Stimulated activated CD8-positive, alpha-beta memory T cell treated with anti-CD3 and anti-CD28 coated beads, Interleukin-4, amount 100 ng/mL, for 1 hour (primary cell): ENCODE measurements at places on chromosomes 4 and X.

- no peak for DNase-seq
Measured at GRCh38 chr4:61431131-61431530, 231.0 kb downstream of the ADGRL3 start.

DNA sequence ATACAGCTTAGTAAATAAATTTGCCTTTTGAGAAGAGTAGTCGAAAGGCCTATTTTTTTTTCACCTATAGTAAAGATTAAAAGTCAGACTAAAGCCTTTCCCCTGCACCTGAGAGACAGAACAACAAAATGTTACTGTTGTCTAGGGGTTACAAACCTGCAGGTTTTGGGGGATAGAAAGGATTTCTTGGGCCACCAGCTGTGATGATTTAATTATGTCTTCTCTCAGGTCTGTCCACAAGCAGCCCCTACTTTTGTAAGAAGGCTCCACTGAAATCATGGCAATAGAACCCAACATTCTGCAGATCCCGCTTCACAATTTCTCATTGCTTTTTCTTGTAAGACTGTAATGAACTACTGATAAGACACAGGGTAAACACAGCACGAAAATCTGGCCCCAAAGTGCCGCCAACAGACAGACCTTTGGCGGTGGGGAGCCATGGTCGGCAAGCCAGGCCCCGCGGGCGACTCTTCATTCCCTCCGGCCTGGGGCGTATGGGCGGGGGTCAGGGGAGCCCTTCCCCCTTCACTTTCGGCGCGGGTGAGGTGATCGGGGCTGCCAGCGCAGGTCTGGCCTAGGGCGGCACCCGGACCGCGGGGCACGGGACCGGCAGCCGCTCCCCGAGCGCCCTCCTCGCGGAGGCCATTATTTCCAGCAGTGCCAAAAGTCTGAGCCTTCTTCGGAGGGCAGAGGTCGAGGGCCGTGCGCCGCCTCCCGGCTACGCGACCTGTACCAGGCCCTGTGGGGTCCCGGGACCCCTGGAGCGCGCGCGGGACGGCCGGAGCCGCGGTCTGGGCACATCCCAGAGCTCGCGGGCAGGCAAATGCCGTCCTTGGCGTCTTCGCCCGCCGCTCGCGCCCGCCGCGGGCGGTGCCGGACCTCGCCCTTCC is 812 bp upstream of the KDM6A start:
- no peak for DNase-seq

DNA sequence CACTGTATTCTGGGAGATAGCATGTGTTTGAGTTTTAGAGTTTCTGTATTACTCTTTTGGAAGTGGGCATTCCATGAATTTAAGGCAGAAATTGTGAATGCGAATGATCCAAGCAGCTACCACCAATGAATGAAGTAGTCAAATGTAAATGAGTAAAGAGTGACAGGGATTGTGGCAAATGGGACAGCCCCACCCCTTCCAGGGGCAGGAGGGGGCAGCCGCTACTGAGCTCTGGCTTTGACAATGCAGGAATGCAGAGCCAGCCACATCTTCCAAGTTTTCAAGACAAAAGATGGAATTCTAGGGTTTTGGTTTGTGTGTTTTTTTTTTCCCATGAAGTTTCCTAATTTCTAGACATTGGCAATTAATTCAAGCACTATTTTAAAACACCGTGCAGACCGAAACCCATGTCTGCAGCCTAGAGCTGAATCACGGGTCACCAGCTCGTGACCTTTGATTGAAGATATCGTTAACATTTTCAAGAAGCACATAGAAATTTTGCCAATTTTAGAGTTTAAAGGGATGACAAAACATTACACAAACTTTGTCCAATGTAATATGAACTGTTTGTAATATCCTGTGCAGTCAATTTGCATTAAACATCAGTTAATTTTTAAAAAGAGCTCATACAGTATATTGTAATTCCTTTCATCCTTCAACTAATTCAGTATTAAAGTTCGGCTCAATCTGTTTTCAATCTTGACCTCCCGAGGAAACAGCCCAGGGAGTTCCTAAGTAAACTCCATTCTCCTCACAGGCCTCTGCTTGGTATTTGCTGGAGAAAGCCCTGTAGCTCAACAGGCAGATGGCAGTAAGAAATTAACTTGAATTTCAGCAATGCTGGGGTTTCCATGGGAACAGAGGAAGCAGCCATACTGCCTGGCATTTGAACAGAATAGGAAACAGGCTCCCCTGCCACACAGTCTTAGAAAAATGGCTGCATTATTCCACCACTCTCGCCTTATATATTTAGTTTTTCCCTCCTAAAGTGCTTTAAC is 83.4 kb downstream of the UCHL1 start:
- no peak for DNase-seq

DNA sequence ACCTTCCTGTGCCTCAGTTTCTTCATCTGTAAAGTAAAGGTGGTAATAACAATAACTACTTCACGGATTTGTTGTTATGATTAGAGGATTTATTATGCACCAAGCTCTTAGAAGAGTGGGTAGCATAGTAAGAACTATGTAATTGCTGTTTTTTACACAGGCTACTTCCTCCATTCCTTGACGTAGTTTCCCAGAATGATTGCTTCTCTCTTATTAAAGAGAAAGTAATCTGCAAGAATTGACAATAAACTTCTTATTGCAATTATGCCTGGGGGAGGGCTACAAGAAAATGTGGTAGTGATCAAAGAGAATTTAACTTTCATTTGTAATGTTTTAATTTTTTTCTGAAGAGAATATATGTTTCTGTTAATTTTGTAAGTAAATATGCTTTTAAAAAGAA is 238.7 kb downstream of the GASK1B start:
- no peak for DNase-seq

DNA sequence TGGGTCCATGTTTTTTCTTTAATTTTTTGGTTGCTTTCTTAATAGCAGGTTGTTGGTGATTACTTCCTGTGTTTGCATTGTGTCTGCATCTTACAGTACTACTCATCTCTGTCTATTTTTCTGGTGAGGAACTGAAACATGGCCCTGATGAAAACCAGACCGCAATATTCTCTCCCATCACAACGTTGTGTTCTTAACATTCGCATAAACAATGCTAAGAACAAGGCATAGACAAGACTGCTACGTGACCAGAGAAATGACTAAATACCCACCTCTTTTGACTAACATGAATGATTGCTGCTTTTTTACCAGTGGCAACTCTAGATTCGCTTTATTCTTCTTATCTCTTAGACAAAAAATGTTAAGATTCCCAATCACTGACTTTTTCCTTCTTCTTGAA is 179.1 kb downstream of the GC start:
- DNase-seq = no peak

GRCh38 chrX:48156014-48156413 is 25.6 kb downstream of the SPACA5B start:
- no peak for DNase-seq

DNA sequence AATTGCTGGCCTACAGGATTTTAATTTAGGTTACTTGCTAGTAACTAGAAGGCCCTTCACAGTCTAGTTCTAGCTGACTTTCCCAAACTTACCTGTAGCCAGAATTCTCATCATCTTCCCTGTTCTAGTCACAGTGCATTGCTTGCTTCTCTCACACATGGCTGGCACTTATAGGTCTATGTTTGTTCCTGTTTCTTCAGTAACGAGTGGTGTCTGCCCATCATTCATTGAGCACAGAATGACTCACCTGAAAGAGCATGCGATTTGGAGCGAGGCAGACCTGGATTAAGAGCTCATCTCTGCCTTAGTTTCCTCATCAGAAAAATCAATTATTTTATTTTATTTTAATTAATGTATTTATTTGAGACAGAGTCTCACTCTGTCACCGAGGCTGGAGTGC is 201.7 kb upstream of the ANK2 start:
- DNase-seq = no peak

DNA sequence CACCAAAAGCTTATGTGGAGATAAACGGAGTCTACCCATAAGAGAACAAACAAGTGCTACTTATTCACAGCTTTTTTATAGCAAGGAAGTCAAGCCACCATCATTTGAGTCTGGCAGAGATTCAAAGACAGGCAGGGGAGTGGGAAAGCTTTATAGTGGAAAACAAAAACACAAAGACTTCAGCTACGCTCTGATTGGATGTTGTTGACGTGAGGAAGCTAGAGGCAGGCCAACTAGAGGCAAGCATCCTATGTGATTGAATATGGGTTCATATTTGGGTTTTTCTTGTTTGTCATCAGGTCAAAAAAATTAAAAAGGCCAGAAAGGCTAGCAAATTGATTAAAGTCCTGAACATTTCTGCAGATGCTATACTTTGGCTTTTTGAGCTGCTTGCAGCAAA is 719 bp upstream of the TCEAL4 start:
- no peak for DNase-seq

GRCh38 chrX:115462406-115462805 is 98.6 kb upstream of the PLS3 start:
- no peak for DNase-seq

- no peak for DNase-seq
Measured at GRCh38 chr4:178602833-178603232, 1160.6 kb upstream of the AGA start.

DNA sequence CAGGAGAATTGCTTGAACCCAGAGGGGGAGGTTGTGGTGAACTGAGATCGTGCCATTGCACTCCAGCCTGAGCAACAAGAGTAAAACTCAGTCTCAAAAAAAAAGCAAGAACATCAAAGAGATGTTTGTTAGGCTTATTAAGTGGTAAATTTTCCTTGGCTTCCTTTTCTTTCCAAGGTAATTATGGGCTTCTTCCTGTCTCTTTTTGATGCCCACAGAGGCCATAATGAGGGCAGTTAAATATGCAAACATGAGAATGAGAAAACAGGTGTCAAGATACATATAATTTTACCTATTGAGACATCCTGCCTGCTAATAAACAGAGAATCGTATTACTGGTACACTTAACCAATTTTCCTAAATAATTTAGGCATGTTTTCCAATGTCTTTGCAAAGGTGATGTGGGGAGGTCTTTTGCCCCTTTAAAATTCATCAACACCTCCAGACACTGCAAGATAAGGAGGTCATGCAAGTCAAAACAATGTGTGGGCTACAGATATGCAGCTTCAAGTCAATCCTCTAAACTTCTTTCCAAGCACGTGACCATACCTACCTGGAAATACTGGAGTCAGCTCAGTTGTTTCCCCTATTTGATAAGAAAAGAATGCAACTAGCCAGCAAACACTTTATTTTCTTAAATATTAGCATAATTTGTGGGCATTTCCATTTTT is 2.7 kb downstream of the SLC39A8 start:
- DNase-seq = no peak

- no peak for DNase-seq
Measured at GRCh38 chrX:65609237-65609636, 58.2 kb upstream of the MSN start.

- DNase-seq = no peak
Measured at GRCh38 chrX:45697591-45697990, 496.9 kb upstream of the DIPK2B start.

DNA sequence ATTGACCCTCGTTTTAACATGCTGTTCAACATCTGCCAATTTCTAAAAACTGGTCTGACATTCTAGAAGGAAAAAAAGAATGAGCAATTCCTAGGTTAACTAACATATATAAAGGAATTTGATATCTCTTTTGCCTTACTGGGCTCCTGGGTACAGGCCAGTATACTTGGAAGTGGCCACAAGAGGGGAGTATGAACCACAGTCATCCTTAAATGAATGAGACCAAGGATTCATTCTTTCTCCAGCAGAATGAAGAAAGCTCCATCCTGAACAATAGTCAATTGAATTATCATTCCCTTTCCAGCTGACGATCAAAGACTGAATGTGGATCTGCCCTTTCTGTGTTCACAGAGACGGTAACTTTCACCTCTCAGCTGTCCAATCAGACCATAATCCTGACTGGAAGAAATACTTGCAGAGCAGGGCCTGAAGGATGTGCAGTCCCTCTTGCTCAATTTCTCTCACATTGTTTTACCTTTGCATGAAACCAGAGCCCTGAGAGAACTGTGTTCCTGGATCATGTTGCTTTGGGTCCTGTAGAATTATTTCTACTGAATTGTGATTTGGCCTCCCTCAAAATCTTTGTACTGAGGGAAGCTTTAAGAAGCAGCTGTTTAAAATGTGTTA is 14.8 kb upstream of the SPARCL1 start:
- DNase-seq = no peak

DNA sequence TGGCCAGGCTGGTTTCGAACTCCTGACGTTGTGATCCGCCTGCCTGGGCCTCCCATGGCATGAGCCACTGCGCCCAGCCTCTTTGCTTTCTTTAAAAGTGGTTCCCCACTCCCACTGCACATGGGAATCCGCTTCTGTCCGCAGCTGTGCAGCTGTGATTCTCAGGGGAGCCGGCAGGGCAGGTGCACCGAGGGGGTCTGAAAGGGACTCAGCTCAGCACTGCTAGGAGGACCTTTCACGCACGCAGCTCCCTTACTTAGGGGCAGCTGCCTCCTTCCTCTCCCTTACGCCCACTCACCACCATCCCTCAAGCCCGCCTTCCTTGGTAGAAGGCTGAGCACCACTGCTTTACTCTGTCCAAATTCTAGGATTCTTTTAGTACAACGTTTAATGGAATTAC is 40.4 kb upstream of the CYP4V2 start:
- DNase-seq = no peak

GRCh38 chrX:73562458-73562857 is 539 bp upstream of the CHIC1 start:
- DNase-seq = no peak

- DNase-seq = no peak
Measured at GRCh38 chr4:157185363-157185762, 35.2 kb upstream of the GRIA2 start.

- DNase-seq = no peak
Measured at GRCh38 chrX:48999030-48999429, 3.0 kb downstream of the GRIPAP1 start.

GRCh38 chr4:113869743-113870375 is 108.3 kb upstream of the CAMK2D start:
- DNase-seq = no peak

GRCh38 chr4:164396439-164396838 is 357.5 kb upstream of the SMIM31 start:
- no peak for DNase-seq

- DNase-seq = no peak
Measured at GRCh38 chr4:102775805-102776204, 15.0 kb upstream of the MANBA start.

DNA sequence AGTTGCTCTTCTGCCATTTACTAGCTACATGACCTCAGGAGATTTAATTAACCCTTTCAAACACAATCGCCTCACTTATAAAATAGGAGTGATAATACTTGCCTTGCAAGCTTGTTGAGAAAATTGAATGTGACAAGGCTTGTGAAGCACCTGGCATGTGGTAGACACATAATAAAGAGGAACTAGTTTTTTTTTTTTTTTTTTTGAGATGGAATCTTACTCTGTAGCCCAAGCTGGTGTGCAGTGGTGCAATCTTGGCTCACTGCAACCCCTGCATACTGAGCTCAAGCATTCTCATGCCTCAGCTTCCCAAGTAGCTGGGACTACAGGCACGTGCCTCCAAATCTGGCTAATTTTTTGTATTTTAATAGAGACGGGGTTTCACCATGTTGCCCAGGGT is 73.7 kb upstream of the STIM2 start:
- DNase-seq = no peak

GRCh38 chrX:1150569-1151347 is 61.7 kb downstream of the CRLF2 start:
- no peak for DNase-seq

- no peak for DNase-seq
Measured at GRCh38 chr4:4962928-4963327, 56.3 kb downstream of the CYTL1 start.

- no peak for DNase-seq
Measured at GRCh38 chr4:54543088-54543795, 114.5 kb upstream of the KIT start.
